Natural killer cell (primary cell): ENCODE measurements at places on chromosomes 1 and 21. TPM values are rescaled to one million over a fixed set of nuclear protein-coding genes. Genes with fewer than 3 reads are reported as not detected.
A peak's percentile ranks its signal among the peaks of the same experiment; 100 is the strongest.

Gene OR2T29
- total RNA-seq, result not detected

Gene LRRC71
- total RNA-seq, result not detected

Gene IVL
- total RNA-seq, result not detected

Gene TRABD2B
- not detected for total RNA-seq

Gene HAX1
- total RNA-seq, result 52.8 TPM

Gene KCNE1
- total RNA-seq, result 1.6 TPM

Gene POU2F1
- total RNA-seq, result 40.9 TPM

DNA sequence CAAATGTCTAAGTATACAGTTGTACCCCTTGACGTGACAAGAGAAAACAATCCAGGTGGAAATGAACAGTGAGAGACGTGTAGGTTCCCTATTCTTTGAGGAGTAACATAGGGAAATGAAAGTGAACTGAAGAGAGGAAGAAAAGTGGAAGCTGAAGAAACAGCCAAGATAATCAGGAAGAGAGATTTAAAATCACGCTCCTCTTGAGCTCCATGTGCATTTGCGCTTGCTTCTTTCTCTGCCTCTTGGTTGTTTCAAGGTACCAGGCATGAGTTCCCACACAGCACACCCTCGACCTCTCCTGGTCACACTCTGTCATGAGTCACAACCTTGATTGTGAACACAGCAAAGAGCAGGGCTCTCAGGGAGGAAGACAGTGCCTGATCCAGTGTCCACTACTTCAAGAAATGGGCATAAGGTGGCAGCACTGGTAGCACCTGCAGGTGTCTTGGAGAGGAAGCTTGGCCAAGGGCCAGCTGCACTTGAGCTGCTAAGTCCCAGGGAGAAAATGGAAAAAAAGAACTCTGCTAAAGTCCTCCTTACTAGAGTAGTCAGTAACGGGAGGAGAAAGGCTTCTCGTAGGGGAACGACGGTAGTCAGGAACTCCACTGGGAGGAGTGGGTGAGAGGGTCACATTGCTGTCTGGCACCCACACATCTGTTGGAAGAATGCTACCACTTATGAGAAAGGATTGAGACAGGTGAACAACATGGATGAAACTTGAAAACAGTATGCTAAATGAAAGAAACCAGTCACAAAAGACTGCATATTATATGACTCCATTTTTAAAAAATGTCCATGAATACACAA is 18.3 kb upstream of the ARID1A start:
- no peaks in the 10 kb centered on the region for H3K27me3 ChIP-seq
- H3K36me3 ChIP-seq, result no peaks in the 10 kb centered on the region
- DNase-seq, result peak; percentile 22
- peak overlapping the region; percentile 35 for H3K27ac ChIP-seq

Gene CXADR
- not detected for total RNA-seq

- no peak overlapping the region for H3K4me3 ChIP-seq
- no peak overlapping the region for H3K27ac ChIP-seq
- H3K27me3 ChIP-seq, result no peaks in the 10 kb centered on the region
- no peak for DNase-seq
Measured at GRCh38 chr1:47805018-47805417, 192.2 kb downstream of the TRABD2B start.

- no peaks in the 10 kb centered on the region for H3K4me1 ChIP-seq
- H3K36me3 ChIP-seq, result no peaks in the 10 kb centered on the region
- DNase-seq, result no peak
- H3K4me3 ChIP-seq, result no peak overlapping the region
- no peaks in the 10 kb centered on the region for H3K27me3 ChIP-seq
- H3K27ac ChIP-seq, result no peak overlapping the region
Measured at GRCh38 chr1:92219028-92219427, 1.3 kb downstream of the C1orf146 start.

- DNase-seq, result no peak
- peaks cover 14% of the 10 kb centered on the region for H3K4me1 ChIP-seq
- H3K27me3 ChIP-seq, result no peaks in the 10 kb centered on the region
- peaks cover 45% of the 10 kb centered on the region for H3K36me3 ChIP-seq
- no peak overlapping the region for H3K27ac ChIP-seq
Measured at GRCh38 chr21:34869545-34869944, 179.6 kb downstream of the RUNX1 start.

DNA sequence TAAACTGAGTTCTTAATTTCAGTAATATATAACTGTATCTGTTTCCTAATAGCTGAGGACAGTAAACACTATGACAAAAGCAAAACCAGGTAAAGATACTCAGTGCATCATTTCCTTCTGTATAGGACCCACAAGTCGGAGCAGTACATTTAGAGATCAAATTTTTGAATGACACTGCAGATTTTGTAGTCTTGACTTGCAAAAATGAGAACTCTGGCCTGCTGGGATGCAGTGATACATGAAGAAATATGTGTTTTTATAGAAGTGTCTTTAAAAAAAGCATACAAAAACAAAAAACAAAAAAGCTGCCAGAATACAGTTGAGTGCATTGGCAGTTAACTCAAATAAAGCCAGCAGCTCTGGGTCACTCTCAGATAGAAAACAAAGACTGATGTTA is 19.0 kb downstream of the GART start:
- H3K4me3 ChIP-seq, result no peak overlapping the region
- H3K4me1 ChIP-seq, result no peaks in the 10 kb centered on the region
- H3K27ac ChIP-seq, result no peak overlapping the region
- H3K36me3 ChIP-seq, result peaks cover 40% of the 10 kb centered on the region
- no peak for DNase-seq
- H3K27me3 ChIP-seq, result no peaks in the 10 kb centered on the region

- no peak overlapping the region for H3K4me3 ChIP-seq
- no peaks in the 10 kb centered on the region for H3K4me1 ChIP-seq
- no peak overlapping the region for H3K27ac ChIP-seq
- H3K27me3 ChIP-seq, result no peaks in the 10 kb centered on the region
Measured at GRCh38 chr1:228243093-228243492, 35.2 kb downstream of the OBSCN start.

DNA sequence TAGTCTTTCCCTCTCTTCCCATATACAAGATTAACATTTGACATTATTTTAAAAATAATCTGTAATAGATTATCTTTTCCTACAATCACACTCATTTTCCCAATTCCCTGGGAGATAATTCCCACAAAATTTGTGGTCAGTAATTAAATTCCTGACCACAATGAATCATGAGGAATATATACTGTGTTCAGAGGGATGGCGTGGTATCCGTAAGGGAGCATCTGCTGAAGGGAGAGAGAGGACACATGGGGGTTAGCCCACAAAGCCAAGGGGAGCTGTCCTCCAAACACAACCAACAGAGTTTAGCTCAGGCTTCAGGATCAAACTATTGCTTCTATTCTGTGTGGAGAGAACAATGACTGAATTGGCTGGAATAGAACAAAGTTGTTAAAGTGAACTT is 57.1 kb upstream of the PPP2R5A start:
- H3K27ac ChIP-seq, result no peak overlapping the region
- no peaks in the 10 kb centered on the region for H3K27me3 ChIP-seq
- H3K4me3 ChIP-seq, result no peak overlapping the region
- no peaks in the 10 kb centered on the region for H3K36me3 ChIP-seq
- H3K4me1 ChIP-seq, result peaks cover 36% of the 10 kb centered on the region

Gene RXFP4
- total RNA-seq, result not detected

DNA sequence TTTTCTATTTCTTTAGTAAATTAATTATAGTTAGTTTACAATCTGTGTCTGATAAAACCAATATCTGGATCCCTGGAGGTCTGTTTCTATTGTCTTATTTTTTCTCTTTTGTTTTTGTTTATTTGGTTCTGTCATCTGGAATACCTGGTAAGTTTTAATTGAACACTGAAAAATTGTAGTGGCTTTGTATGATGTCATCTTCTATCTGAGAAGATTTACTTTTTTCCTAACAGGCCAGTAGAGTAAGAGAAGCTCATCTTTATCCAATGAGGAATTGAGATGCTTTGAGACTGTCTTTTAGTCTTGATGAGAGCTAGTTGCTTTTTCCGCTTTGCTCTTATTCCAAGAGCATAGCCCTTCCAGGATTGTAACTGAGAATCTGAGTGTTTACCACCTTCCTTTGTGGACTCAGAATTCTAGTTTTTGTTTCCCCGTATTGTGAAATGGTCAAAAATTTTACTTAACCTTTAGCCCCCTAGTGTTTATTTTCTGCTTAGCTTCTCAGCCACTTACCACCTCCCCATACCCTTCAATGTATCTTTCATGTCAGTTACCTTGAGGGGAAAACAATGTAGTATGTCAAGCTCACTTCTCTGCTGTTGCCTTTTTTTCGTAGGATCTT is 25.0 kb downstream of the PTGFRN start:
- no peaks in the 10 kb centered on the region for H3K36me3 ChIP-seq
- no peak overlapping the region for H3K27ac ChIP-seq
- no peaks in the 10 kb centered on the region for H3K27me3 ChIP-seq

DNA sequence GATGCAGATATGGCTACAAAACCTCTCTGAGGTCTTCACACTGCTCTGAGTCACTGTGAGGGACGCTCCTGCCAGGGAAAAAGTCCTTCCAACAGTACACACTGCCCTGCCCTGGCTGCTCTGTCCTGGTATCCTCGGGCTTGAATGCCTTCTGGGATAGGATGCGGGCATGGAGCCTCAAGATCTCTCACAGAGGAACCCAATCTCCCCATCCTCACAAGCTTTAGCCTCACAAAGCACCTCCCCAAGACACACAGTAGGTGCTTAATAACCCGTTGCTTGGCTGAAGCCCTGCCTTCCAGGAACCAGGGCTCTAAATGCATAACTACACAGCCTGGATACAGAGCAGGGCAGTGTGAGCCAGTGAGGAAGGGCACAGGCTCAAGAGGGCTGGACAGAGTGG is 9.2 kb downstream of the RAP1GAP start:
- peaks cover 7% of the 10 kb centered on the region for H3K4me1 ChIP-seq
- H3K4me3 ChIP-seq, result no peak overlapping the region
- no peaks in the 10 kb centered on the region for H3K36me3 ChIP-seq
- DNase-seq, result no peak
- H3K27me3 ChIP-seq, result peaks cover 10% of the 10 kb centered on the region
- no peak overlapping the region for H3K27ac ChIP-seq

Gene CFAP45
- total RNA-seq, result 1.3 TPM

GRCh38 chr1:233086961-233087881 is 136.8 kb downstream of the NTPCR start:
- H3K27me3 ChIP-seq, result no peaks in the 10 kb centered on the region
- no peaks in the 10 kb centered on the region for H3K36me3 ChIP-seq
- no peak overlapping the region for H3K27ac ChIP-seq
- H3K4me1 ChIP-seq, result no peaks in the 10 kb centered on the region
- DNase-seq, result no peak

DNA sequence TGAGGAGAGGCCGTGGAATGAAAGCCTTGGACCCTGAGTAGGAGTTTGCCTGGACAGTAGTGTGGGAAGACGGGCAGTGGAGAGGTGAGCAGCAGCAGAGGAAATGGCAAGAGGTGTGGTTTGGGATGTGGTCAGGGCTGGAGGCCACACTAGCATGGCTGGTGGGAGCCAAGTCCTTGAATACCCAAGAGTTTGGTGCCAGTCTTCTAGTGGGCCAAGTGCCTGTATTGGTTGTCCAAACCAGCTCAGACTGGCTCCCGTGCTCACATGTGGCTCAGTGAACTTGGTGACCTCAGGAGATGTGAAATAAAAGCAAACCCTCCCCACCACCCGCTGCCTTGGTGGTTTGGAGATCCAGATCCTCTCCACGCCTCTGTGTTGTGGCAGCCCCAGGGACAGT is 2.4 kb downstream of the GUCA2A start:
- H3K4me3 ChIP-seq, result no peak overlapping the region
- H3K36me3 ChIP-seq, result no peaks in the 10 kb centered on the region
- H3K27ac ChIP-seq, result no peak overlapping the region
- DNase-seq, result no peak
- no peaks in the 10 kb centered on the region for H3K27me3 ChIP-seq

- H3K27me3 ChIP-seq, result no peaks in the 10 kb centered on the region
- DNase-seq, result no peak
- no peak overlapping the region for H3K4me3 ChIP-seq
- H3K27ac ChIP-seq, result no peak overlapping the region
- H3K36me3 ChIP-seq, result no peaks in the 10 kb centered on the region
Measured at GRCh38 chr1:31748365-31748764, 15.8 kb downstream of the ADGRB2 start.

Gene RBBP5
- total RNA-seq, result 17.8 TPM

Gene MYOM3
- total RNA-seq, result 0.08 TPM

- no peaks in the 10 kb centered on the region for H3K27me3 ChIP-seq
- no peaks in the 10 kb centered on the region for H3K36me3 ChIP-seq
- H3K4me1 ChIP-seq, result peaks cover 10% of the 10 kb centered on the region
- no peak overlapping the region for H3K4me3 ChIP-seq
Measured at GRCh38 chr1:5744341-5744740, 247.9 kb downstream of the NPHP4 start.

GRCh38 chr1:176174108-176174507 is 33.0 kb downstream of the COP1 start:
- H3K36me3 ChIP-seq, result peaks cover 18% of the 10 kb centered on the region
- H3K27me3 ChIP-seq, result no peaks in the 10 kb centered on the region
- H3K4me3 ChIP-seq, result no peak overlapping the region
- no peak overlapping the region for H3K27ac ChIP-seq

Gene TAF12
- total RNA-seq, result 23.8 TPM

DNA sequence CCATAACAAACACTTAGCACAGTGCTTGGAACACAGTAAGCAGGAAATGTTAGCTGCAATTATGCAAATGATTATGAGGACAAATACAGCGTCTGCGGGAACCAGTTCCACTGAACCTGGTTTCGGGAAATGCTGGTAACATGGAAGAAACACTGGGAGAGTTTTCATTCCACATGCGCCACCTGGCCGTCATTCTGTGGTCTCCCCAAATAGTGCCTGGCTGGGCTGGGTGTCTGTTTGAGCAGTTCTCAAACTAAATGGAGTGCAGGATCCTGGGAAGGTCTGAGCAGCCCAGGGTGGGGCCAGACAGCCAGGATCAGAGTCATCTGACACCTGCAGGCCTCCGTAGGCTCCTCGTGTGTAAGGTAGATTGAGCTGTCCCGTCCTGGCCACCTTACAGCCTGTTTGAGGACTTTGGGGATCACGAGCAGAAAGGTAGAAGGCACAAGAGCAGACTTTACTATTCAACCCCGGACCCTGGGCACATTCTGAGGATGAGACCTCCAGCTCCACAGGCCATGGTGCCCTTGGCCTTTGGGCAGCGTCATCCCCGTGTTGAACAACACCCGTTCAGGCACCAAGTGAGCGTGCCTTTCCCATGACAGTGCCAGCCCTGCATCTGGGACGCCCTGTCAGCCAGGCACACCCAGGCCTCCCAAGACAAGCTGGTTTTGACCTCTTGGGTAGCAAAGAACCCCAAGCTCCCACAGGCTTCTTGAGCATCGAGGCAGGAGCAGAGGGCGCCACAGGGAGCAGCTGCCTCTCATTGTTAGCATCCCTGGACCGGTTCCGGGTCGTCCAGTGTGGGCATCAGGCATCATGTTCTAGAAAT is 101.9 kb downstream of the PRDM2 start:
- no peaks in the 10 kb centered on the region for H3K27me3 ChIP-seq
- H3K27ac ChIP-seq, result no peak overlapping the region
- DNase-seq, result no peak
- no peaks in the 10 kb centered on the region for H3K36me3 ChIP-seq

Gene KRTAP21-2
- total RNA-seq, result not detected
